Right cardiac atrium (tissue), 5 donors: ENCODE measurements at places on chromosomes 1 and 21. TPM values are rescaled to one million over a fixed set of nuclear protein-coding genes. Genes with fewer than 3 reads are reported as not detected.
A peak's percentile ranks its signal among the peaks of the same experiment; 100 is the strongest.

- no peak for DNase-seq
Observed at GRCh38 chr1:183628537-183628936, 7.0 kb downstream of the ARPC5 start.

DNA sequence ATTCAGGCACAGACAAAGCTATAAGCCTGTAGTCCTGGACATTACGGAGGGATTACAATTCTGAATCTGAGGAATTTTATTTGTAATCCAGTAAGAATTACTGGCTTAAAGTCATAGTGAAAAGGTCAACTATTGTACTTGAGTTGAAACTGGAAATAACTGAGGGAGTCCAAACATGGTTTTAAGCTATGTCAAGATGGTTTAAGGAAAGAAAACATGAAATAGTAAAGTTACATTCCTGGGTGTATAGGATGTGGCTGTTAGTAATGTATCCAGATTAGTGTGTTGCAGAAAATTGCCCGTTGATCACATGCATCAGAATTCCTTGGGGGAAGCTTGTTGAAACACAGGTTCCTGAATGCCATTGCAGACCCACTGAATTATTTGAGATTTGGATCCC lies 124.8 kb upstream of the GORAB start:
- no peak for DNase-seq

- DNase-seq: no peak
Observed at GRCh38 chr1:19003371-19004290, 47.2 kb upstream of the IFFO2 start.

The SSX2IP gene
- 28.6 TPM for total RNA-seq

- peak; percentile 91 for DNase-seq
Observed at GRCh38 chr1:178938959-178939317, 68.1 kb upstream of the ANGPTL1 start.

GRCh38 chr1:35558374-35559316 lies 1.0 kb downstream of the NCDN start:
- DNase-seq: peak; percentile 76

DNA sequence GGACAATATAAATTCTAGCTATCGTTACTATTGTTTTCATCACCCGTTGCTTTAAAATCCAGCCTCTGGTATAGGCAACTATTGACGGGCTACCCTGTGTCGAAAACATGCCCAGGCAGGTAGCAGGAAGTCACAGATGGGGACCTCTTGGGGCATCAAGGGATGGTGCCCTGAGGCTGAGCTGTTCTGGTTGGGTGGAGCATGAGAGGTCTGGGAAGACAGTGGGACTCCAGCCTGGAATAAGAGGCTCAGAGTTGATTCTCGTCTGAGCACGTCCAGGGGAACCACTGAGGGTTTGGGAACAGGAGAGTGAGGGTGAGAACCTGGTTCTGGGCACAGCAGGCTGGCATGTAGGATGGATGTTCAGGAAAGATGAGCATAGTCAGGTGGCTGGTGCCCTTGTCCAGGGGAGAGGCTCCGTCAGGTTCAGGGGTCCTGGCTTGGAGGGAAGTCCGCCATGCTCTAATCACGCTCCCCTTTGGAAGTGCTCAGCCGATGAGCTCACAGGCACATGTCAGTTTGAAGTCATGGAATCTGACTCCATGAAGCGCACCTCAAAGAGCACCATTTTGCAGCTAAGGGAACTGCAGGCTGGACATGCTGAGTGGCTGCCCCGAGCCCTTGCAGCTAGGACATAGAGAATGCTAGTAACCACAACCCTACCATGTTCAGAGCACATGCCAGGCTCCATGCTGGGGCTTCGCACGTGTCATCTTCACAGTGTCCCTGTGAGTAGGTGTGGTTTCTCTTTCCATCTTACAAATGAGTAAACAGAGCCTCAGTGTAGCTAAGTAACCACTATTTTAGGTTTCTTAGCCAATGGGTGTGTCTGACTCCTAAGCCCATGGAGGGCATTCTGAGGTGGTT lies 21.0 kb downstream of the PCSK9 start:
- no peak for DNase-seq

The CELA3A gene
- total RNA-seq: 0.86 TPM

The RPE65 gene
- total RNA-seq: not detected

- no peak for DNase-seq
Observed at GRCh38 chr1:185215911-185216310, 58.9 kb downstream of the SWT1 start.

DNA sequence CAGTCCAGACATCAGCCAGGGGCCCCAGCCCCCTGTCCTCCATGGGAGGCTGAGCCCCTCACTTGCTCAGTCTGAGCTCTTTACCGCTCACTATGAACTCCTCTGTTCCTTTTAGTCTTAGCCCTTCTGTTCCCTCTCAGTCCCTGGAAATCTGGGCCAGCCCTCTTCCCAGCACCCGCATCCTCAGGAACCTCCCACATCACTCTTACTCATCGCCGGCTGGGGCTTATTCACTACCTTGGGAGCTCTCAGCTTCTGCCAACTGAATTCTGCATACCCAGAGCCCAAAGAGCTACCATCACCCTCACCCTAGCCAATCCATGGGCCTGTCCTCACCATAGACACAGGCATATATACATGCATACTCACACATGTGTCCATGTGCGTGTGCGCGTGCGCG lies 11.5 kb downstream of the KNCN start:
- DNase-seq: no peak

The EYA3 gene
- 22.7 TPM for total RNA-seq

- no peak for DNase-seq
Observed at GRCh38 chr1:104463126-104463697, 713.5 kb downstream of the AMY1C start.

GRCh38 chr1:119409731-119410130 lies 5.2 kb upstream of the HSD3B2 start:
- no peak for DNase-seq

- no peak for DNase-seq
Observed at GRCh38 chr1:156849151-156849496, 9.8 kb downstream of the INSRR start.

- DNase-seq: no peak
Observed at GRCh38 chr1:43691871-43692815, 15.2 kb upstream of the ST3GAL3 start.

The IGSF9 gene
- total RNA-seq: 2.3 TPM

The STUM gene
- total RNA-seq: 1.0 TPM

DNA sequence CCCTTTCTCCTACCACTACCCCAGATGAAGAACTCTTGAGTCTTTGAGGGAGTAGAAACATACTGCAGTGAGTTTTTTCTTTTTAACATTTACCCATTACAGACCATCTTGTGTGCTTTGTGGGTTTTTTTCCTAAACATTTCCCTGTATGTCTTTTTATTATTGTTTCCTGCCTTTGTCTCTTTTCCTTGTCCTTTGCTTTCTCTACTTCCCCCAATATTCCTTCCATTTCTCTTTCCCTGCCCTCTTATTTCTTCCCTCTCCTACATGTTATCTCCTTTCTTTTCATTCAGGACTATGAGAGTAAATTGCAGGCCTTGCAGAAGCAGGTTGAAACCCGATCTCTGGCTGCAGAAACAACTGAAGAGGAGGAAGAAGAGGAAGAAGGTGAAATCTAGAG lies 79.1 kb upstream of the PGD start:
- DNase-seq: no peak

- DNase-seq: peak; percentile 44
Observed at GRCh38 chr1:2611031-2611501, 21.8 kb downstream of the MMEL1 start.

- DNase-seq: no peak
Observed at GRCh38 chr1:202959276-202959620, 1.1 kb upstream of the ADIPOR1 start.

GRCh38 chr1:6519935-6520671 lies 28.6 kb upstream of the PLEKHG5 start:
- DNase-seq: peak; percentile 82

The ARTN gene
- 0.54 TPM for total RNA-seq

The AJAP1 gene
- 0.03 TPM for total RNA-seq

The CD1E gene
- total RNA-seq: not detected

DNA sequence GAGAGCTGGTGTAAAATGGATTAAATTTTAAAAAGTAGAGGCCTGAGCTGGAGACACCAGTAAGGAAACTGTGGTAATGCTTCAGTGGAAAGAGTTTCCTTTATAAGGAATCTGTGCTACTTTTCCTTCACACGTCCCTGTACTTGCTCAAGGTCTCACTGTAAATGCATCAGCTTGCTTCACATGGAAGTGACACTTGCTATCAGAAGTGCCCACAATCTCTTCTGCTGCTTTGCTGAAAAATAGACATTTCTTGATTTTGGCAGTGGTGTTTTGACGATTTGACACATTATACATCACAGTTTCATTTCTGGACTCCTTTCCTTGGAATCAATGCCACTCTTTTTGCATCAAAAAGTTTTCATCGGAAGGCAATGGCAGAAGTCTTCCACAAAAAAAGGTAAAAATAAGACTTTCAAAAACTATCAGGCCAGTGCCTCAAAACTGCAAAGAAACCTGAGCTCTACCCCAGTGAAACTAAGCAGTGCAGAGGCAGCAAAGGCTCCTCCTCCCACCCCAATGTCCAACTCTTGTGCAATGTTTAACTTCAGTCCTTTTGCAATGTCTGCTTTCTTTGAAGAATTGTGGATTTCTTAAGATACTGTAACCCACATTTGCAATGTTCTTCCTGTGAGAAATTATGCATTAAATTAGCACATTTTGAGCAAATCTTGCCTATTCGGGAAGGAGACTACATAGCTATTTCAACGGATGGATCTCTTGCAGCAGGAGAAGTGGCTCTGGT lies 18.4 kb upstream of the TSPAN2 start:
- DNase-seq: no peak

DNA sequence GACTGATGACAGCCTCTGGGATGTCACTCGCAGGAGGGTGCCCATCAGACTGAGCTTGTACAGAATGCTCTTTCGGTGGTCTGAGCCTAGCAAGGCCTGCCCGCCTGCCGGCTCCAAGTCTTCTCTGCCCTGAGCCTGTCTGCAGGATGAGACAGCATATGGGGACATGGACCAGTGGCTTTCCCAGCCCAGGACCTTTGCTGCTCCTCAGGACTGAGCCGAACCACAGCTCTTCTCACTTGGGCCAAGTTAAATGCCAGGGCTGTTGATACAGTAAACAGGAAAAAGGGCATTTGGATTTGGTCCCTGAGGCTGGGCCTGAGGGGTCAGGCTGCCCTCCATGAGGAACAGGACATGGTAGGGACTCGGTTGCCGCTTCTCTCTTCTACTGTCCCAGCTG lies 64.3 kb upstream of the EPS8L3 start:
- DNase-seq: no peak

GRCh38 chr1:79859212-79859948 lies 852.9 kb upstream of the ADGRL4 start:
- no peak for DNase-seq

DNA sequence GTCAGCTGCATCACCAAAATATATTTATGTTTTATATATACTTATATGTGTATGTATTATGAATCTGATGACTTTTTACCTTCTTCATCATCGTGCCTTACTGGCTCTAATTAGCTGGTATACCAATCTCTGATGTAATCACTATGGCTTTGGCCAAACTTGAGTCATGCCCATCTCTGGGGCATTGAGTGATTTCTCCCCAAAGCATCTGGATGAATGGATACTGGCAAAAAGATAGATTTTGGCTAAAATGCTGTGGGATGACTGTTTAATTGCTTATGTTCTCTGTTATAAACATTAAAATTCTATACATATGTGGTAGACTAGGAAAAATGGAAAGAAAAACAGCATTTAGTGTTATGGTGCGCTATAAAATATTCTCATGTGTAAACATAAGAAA lies 19.6 kb downstream of the CDKN2C start:
- no peak for DNase-seq

The LCE3D gene
- not detected for total RNA-seq

- peak; percentile 64 for DNase-seq
Observed at GRCh38 chr1:153945131-153945794, 1.3 kb downstream of the DENND4B start.

DNA sequence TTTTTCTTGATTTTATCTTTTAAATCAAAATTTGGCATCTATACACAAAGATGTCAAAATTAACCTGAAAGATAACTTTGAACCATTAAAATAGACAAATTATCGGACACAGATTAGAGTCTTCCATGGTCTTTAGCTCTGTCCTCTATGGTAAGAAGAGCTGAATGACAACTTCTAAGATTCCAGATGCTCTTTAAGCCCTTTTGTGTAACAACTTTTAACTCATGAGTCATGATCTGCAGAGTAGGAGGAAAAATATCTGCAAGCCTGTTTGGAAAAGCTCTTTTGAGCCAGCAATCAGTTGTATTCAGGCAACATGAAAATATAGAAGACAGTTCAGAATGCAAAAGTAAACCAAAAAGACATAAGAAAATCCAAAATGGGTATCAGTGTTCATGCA lies 37.8 kb downstream of the TTC13 start:
- DNase-seq: no peak

- no peak for DNase-seq
Observed at GRCh38 chr21:32560896-32561295, 24.4 kb downstream of the TCP10L start.

DNA sequence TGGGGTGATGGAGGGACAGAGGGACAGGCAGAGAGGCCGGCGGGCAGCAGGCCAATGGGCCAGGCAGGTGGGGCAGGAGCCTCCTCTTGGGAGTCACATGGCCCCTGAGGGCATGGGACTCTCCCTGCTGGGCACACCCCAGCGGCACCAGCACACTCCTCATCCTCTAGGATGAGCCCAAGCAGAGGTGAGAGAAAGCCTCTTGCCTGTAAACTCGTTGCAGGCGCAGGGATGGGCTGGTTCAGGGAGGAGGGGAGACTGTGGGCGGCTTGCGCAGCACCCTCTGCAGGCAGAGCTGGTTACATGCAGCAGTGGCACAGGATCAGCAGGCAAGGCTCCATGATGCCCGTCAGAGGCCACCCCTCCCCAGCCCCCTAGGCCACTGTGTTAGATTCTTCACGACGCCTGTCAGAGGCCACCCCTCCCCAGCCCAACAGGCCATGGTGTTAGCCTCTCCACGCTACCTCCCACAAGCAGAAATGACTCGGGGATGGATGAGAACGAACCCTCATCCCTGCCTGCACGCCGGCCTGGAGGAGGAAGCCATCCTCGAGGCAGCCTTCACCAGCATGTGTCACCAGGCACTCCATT lies 209.7 kb upstream of the VAMP3 start:
- DNase-seq: peak; percentile 55

DNA sequence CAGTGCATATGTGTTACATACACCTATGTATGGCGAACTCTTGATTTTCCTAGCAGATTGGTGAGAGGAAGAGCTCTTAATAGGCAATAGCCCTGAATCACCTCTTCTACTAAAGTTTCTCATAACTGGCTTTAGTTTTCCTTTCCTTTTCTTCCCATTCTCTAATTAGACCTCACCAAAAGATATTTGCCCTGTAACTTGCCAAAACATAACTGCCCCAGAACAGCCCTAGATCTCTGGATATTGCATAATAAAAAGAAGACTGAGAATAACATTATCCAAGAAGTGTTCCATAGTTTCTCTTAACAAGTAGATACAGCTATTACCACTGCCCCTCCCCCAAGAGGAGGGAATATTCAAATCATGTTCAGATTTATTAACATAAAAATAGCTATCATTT lies 16.3 kb downstream of the SGIP1 start:
- no peak for DNase-seq

GRCh38 chr1:19754482-19754881 lies 45.2 kb downstream of the TMCO4 start:
- DNase-seq: no peak

GRCh38 chr1:33985656-33986055 lies 121.8 kb downstream of the HMGB4 start:
- DNase-seq: no peak

- DNase-seq: no peak
Observed at GRCh38 chr1:222898191-222898527, 83.3 kb downstream of the DISP1 start.

The CRYAA gene
- total RNA-seq: not detected

The C1orf53 gene
- total RNA-seq: 7.5 TPM

- no peak for DNase-seq
Observed at GRCh38 chr1:29962831-29963247, 726.5 kb downstream of the PTPRU start.
